ENCODE measurements at places on chromosomes 7 and 10.

GRCh38 chr7:95972523-95972922 lies 200.2 kb downstream of the DYNC1I1 start:
- no peak for DNase-seq

GRCh38 chr10:107616463-107617410 lies 452.2 kb upstream of the SORCS1 start:
- no peak for DNase-seq

- no peak for DNase-seq
These were observed 44.5 kb upstream of the ACBD5 start for GRCh38 chr10:27285093-27285492.

GRCh38 chr10:121418126-121418777 lies 180.0 kb downstream of the FGFR2 start:
- no peak for DNase-seq

DNA sequence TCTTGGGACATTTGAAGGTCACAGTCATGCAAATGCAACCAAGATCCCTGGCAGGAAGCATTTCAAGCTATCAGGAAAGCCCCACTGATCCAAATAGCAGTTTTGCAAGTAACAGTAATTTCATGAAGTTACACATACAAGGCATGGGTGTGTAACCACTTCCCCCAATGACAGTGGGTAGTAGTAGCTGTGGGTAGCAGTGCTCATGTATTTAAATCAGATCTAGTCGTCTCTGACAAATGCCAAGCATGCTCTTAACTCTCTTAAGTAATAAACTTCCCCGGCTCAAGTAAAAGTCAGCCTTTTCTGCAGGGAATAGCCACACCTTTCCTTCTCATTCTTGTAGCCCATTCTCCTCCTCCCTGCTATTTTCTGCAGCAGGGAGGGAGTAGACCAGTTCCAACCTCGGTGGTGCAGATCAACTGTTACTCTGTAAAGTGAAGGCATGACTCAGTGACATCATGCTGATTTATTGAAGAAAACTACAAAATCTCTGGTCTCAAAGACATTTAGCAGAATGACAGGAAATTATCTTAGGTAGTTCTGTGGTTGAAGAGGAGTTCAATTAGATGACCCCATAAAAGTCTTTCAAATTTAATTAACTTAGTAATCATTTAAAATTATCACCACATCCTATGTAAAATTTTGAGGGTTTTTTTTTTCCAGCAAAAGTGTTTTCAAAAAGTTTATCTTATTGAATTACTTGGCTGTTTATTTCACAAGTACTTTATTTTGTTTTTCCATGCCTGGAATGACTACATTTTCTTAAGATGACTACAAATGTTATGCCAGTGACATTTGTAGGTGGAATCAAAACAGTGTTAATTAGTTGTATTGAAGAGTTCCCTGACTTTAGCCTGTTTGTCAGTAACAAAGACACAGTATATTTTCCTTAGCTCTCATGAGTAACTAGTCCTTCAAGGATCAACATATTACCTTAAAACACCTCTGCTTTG lies 568.3 kb downstream of the INHBA start:
- DNase-seq = no peak

- DNase-seq = no peak
These were observed 4.3 kb downstream of the LIPN start for GRCh38 chr10:88764110-88764509.

- DNase-seq = no peak
These were observed 972.2 kb upstream of the MBL2 start for GRCh38 chr10:53744746-53745145.

GRCh38 chr10:30825022-30825421 lies 195.5 kb upstream of the LYZL2 start:
- DNase-seq = no peak

- DNase-seq = no peak
These were observed 8.1 kb downstream of the IL2RA start for GRCh38 chr10:6053816-6054631.

GRCh38 chr10:109962247-109962646 lies 38.9 kb upstream of the XPNPEP1 start:
- DNase-seq = no peak

DNA sequence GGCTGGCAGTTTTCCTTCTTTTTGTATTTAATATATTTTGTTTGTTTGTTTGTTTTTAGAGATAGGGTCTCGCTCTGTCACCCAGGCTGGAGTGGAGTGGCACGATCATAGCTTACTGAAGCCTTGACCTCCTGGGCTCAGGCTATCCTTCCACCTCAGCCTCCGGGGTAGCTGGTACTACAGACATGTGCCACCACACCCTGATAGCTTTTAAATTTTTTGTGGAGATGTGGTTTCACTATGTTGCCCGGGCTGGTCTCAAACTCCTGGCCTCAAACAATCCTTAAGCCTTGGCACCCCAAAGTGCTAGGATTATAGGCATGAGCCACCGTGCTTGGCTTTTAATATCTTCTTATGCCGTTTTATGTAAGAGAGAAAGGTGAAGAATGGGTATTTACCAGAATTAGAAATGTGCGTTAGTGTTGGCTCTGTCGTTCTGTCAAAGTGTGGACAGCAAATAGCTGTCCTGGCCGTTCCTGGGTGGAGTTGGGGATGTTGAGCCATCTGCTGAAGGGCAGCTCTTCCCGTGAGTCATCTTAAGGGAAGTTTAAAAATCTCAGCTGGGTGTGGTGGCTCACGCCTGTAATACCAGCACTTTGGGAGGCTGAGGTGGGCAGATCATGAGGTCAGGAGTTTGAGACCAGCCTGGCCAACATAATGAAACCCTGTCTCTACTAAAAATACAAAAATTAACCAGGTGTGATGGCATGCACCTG lies 14.8 kb downstream of the OGDH start:
- DNase-seq = no peak

GRCh38 chr7:91759205-91759863 lies 121.2 kb downstream of the MTERF1 start:
- DNase-seq = no peak

GRCh38 chr7:27113991-27114769 lies 11.7 kb upstream of the HOXA2 start:
- DNase-seq = no peak

DNA sequence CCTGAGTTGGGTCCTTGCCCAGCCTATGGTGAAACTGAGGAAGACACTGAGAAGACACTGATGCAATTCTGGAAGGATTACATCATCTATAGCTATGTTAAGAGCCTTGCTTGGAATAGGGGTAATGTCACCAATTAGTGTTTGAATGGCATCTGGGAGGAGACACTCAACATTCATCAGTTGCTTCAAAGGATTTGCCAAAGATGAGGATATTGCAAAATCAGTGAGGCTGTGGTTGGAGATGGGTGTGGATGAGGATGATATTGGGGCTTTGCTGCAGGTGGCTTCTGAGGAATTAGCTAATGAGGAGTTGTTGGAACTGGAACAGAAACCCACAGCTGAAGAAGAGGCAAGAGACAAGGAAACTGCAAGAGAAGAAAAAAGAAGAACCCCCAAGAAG lies 146.7 kb upstream of the SP4 start:
- no peak for DNase-seq

GRCh38 chr7:124930173-124930623 lies 573 bp upstream of the POT1 start:
- no peak for DNase-seq

- DNase-seq = no peak
These were observed 21.8 kb upstream of the LRRC4 start for GRCh38 chr7:128053023-128053422.

DNA sequence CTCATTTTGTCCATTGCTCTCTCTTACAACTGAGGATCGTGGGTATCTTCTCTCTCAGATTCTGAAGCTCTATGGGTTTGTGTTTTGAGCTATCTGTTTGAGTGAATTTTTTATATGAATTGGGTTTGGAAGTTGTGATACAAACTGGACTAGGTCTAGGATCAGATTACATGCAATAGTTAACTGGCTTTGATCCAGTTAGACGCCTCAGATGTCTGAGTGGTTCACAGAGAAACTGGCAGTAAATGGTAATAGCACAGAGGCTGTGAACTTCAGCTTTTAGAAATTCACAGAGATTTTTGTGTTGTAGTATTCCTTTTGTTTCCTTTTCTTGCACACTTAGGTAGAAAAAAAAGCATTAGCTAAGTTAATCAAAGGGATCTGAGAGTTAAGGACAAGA lies 12.7 kb upstream of the DNMBP start:
- DNase-seq = no peak

DNA sequence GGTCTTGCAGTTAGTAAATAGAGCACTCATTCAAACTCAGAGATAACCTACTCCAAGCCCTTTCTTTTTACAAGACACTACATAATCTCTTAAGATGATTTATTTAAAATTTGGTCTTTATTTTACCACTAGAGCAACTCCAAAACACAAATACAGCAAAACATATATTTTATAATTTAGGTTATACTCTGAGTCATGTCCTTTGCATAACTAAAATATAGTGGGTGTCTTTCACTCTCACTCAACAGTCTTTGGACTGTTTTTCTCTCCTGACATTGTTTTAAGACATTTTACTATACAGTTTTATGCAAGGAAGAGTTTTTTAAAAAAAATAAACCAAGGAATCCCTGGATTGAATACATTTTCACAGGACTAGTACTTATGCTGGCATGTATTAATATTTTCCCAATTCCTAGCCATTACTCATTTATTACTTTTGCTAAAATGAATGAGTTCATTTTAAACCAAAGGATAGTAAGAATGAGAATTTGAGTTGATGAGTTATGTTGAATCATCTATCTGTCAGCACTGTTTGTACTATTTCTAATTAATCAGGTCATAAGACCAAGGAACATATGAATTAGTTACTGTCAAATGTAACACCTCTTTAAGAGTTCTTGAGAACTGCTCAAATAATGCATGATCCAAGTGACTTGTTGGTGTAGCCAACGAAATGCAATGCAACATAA lies 303.1 kb upstream of the FZD1 start:
- no peak for DNase-seq

DNA sequence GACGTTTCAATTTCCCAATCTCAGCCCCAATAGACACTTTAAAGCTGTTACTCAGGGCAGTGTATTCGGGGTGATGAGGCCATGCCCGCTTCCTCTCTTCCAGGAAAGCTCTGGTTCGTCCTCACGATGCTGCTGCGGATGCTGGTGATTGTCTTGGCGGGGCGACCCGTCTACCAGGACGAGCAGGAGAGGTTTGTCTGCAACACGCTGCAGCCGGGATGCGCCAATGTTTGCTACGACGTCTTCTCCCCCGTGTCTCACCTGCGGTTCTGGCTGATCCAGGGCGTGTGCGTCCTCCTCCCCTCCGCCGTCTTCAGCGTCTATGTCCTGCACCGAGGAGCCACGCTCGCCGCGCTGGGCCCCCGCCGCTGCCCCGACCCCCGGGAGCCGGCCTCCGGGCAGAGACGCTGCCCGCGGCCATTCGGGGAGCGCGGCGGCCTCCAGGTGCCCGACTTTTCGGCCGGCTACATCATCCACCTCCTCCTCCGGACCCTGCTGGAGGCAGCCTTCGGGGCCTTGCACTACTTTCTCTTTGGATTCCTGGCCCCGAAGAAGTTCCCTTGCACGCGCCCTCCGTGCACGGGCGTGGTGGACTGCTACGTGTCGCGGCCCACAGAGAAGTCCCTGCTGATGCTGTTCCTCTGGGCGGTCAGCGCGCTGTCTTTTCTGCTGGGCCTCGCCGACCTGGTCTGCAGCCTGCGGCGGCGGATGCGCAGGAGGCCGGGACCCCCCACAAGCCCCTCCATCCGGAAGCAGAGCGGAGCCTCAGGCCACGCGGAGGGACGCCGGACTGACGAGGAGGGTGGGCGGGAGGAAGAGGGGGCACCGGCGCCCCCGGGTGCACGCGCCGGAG lies 2.6 kb downstream of the GJD4 start:
- DNase-seq = no peak

DNA sequence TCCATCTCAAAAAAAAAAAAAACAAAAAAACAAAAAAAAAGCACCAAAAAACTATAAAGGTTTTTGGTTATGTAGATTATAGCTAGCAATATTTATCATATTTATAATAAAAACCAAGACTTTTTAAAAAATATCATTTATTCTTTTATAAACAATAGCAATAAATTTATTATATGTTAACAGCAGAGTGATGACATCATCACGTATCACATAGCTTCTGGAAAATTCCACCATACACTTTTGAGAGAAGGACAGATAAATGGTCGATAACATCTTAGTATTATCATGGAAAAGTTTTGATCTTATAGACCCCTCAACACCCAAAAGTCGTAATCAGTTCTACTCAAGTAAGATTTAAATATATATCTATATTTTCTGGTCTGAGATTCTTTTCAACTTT lies 33.2 kb upstream of the IL15RA start:
- DNase-seq = no peak

DNA sequence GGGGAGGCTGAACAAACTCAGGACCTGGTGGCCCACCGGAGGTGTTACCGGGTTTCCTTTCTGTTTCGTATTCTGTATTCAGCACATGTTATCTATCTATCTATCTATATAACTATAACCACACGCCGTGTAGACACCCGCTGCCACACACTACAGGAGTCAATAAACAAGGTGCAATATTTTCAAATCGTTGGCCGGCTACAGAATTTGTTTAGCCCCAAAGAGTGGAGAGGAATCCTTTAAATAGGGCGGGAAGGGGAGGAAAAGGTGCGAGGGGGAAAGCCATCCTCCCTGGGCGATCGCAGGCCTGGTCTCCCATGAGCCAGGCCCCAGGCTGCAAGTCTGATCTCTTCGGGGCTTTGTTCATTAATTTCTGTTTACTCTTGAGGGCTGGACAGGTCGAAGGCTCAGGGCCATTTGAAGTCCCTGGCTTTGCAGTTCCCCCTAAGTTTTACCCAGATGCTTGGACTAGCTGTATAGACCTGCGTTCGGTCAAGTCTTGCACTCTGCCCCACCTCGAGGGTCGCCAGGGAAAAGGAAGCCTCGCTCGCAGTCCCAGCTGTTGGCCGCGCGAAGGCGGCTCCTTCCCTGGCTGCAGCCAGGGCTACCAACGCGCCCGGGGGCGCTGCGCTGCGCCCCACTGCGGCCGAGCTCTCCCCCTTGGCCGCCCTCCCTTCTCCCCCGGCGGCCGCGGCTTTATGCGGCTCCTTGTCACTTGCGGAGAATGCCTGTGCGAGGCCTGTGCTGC lies 3.8 kb downstream of the NKX2-3 start:
- DNase-seq = no peak

DNA sequence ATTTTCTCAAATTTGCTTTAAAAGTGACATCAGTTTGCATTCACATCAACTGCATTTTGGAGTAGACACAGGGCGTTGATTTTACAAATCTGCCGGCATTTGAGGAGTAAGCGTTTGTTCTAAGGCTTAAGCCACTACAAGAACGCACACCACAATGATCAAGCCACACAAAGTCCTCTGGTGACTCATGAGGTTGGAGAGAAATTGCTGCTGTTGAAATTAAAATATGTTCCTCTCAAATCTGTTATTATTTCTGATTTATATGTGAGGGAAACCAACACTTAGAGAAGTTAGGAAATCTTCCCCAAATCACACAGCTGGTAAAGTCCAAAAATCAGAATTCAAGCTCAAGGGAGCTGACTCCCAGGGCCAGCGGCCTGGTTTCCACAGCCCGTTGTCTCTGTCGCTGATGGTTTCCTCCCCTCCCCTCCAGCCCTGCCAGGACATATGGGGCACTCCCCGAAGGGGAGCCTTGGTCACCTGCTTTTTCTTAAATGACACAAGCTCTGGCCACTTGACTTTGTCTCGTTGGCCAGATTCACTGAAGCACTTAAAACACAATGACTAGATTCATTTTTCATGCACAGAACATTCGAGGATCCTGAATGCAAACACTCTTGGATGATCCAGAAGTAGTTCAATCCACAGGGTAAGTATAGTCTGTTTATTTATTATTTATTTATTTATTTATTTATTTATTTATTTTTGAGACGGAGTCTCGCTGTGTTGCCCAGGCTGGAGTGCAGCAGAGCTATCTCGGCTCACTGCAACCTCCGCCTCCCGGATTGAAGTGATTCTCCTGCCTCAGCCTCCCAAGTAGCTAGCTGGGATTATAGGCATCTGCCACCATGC lies 29.2 kb upstream of the KLF6 start:
- no peak for DNase-seq

Measured in hindlimb muscle (tissue), 1 donor.